Vagina (tissue), 2 donors: ENCODE measurements at places on chromosomes 12 and 14.

- DNase-seq, result no peak
These were observed 45.2 kb downstream of the MLXIP start for GRCh38 chr12:122123761-122124145.

DNA sequence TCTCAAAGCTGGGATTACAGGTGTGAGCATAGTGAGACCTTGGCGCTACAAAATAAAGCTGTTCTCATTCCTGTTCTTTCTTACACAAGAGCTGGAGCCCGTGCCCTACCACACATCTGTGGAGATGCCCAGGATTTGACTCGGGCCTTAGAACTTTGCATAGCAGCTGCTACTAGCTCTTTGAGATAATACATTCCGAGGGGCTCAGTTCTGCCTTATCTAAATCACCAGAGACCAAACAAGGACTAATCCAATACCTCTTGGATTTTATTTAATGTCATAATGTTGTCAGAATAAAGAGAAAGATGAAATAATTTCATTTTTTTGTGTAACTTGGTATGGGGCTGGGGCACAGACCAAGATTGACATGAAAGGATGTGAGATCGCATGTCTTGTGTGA is 7.6 kb downstream of the PNP start:
- no peak for DNase-seq

DNA sequence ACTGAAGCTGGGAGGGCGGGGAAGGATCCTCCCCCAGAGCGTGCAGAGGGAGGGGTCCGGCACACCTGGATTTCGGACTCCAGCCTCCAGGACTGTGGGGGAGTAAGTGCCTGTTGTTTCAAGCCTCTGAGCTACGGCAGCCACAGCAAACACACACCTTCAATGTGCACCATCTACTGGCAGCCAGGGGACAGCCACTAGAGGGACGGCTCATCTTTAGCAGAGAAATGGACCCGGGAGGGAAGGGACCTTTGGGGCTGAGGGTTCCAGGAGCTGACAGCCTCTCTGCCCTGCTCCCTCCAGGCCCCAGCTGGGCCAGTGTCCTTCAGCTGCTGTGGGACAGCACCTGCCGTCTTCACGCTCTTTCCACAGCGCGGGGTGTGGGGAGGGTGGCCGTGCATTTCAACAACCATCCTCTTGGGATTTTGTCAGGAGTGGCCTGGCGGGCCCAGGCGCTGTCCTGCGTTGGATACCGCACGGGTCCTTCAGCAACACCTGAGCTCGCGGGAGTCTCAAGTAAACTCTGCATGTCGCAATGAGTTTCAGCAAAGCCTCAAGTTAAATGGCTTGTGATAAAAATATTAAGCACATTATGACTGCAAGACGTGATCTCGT is 209.2 kb upstream of the C14orf180 start:
- DNase-seq, result no peak

- DNase-seq, result no peak
These were observed 293.3 kb upstream of the TMPO start for GRCh38 chr12:98222135-98222534.

- no peak for DNase-seq
These were observed 23.1 kb upstream of the DGLUCY start for GRCh38 chr14:91090743-91091142.

- no peak for DNase-seq
These were observed 26.1 kb upstream of the STAC3 start for GRCh38 chr12:57276935-57277563.

DNA sequence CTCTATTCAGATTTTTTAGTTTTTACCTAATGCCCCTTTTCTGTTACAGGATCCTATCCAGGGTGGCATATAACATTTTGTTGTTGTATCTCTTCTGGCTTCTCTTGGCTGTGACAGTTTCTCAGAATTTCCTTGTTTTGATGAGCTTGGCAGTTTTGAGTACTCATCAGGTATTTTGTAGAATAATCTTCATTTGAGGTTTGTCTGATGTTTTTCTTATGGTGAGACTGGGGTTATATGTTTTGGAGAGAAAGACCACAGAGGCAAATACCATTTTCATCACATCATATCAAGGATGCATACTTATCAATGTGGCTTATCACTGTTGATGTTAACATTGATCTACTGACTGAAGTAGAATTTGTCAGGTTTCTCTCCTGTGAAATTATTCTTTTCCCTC is 14.0 kb upstream of the LYZ start:
- DNase-seq, result no peak

GRCh38 chr14:52342849-52343596 is 28.9 kb downstream of the PTGER2 start:
- no peak for DNase-seq

DNA sequence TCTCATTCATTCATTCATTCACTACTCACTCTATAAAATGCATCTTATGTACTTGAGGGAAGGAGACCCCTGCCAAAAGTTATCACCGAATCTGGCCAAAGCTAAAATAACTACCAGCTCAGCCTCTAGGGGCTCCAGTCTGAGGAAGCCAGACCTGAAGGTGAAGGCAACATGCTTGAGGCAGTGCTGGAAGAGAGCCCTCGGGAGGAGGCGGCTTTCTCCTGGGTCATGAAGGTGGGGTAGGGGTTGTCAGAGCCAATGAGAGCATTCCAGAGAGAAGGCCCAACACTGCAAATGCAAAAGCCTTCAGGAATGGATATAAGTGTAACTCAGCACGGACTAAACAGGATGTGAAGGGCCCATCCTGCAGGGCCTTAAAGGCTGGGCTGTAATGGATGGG is 62.4 kb downstream of the GSC start:
- no peak for DNase-seq

GRCh38 chr14:52356025-52356424 is 41.9 kb downstream of the PTGER2 start:
- DNase-seq, result no peak

DNA sequence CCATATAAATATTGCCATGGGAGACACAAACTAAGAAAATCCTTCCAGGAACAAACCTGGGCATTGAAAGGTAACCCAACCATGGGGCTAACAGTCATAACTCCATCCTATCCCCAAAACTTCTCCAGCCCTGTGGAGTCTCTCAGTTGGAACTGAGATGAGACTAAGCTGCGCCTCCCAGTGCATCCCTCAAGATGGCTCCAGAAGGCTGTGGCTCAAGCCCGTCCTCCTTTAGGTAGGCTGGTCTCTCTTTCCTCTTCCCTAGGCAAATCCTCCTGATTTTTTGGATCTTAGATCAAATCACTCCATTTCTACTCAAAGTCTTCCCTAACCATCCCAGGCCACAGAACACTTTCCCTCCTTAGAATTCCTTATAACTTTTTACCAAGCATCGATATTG is 364.3 kb upstream of the CCDC196 start:
- no peak for DNase-seq

DNA sequence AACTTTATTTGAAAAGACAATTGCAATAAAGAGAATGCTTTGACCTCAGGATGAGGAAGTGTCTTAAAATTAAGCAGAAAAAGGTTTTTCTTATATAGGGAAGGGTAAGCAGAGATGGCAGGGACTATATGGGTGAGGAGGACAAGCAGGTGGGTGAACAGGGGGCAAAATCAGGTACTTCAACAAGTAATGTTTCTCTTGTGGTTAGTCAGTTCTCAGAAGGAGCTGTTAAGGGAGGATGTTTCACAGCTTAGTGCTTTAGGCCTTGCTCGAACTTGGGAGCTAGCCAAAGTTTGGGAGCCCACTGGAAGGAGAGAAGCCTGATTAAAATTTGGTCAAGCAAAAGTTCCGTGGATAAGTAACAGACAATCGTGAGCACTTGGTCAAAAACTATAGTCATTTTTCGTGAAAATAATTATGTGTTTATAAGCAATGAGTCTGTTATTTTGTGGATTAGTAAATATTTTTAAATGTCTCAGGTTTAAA is 364.2 kb upstream of the TMPO start:
- DNase-seq, result no peak

DNA sequence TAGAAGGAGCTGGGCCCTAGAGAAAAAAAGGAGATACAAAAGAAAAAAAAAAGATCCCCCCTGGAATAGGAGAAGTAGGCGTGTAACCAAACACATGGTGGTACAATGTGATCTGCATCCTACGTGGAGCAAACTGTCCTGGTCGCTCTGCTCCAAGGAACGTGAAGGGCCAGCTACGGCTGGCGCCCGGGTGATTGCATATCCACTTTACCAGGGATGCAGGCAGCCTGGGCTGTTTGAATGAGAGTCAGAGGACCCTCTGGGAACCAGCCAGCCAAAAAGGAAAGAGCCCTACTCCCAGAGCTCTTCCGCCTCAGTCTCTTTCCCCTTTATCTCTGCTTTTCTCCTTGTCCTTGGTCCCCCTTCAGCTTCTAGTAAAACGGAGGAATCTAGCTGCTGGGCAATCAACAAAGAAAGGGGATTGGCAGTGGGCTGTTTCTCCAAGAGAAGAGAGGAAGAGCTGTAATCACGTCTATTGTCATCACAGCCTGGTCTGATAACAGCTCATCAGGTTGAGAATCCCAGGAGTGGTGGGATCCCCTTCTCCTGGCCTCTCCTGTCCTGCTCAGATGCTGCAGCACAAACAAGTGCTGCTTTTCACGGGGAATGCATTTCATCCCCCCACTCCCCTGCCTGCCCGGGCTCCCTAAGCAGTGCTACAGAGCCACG is 156.0 kb downstream of the ADCK1 start:
- no peak for DNase-seq

DNA sequence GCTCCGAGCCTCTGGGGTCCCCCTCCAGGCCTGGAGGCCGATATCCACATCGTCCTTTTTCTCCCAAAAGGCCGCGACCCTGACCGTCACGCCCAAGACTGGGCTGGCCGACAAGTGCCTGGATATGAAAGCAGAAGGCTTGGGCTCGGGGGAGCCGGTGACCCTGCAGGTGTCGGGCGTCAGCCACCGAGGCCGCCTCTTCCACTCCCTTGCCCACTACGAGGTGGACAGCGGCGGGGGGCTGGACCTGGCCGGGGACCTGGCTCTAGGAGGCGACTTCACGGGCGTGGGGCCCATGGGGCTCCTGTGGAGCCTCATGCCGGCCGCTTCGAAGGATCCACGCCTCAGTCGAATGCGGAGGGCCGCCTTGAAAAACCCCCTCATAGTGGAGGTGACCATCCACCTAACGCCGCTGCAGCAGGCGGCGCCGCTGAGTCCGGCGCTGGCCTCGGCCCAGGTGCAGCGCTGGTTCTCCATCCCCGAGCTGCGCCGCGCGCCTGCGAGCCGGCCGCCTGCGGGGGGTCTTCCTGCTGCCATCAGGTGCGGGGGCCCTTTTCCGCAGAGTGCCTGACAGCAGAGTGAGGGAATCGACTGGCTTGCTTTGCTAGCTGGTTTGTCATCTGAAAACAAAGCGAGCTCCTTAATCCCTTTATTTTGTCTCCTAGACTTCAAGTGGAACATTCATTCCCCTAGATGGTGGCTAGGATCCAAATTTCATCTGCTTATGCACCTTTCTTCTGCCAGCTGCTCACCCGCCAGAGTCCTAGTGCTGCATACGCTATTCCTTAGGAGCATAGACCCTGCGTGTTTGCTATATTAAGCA is 10.6 kb upstream of the DNAL1 start:
- no peak for DNase-seq

GRCh38 chr14:100725587-100726387 is 905 bp upstream of the DLK1 start:
- DNase-seq, result no peak

DNA sequence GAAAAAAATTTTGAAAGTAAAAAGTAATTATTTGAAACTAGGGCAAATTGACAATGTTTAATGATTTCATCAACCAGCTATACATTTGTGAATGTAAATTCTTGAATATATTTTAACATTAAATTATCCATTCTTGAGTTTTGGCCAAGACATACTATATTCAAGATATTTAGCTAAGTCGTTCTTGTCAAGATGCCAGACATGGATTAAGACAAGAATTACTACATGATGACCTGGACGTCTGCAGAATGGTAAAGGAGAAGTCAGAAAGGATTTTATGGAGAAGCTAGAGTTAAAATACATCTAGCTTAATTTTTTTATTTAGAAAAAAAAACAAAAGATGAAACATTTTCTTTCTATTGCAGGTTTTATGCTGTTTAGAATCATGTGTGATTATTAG is 255.8 kb downstream of the TMTC2 start:
- DNase-seq, result no peak

GRCh38 chr12:94421868-94422740 is 37.6 kb downstream of the CEP83 start:
- DNase-seq, result no peak

DNA sequence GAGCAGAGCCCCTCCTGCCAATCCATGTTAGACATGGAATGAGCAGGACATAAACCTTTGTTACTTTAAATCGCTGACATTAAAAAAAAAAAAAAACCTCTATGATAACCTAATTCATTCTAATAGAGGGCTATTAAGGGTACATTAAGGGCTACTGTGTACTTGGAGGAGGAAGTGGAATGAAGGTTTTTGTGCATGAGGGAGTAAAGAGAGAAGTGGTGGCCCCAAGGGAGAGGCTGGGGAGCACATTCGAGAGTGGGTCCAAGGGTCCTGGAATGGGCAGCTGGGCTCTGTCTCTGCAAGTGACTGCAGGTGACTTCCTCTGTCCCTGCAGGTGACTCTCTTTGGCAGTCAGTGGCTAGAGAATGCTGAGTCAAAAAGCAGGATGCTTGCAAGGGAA is 32.1 kb upstream of the PTGDR start:
- DNase-seq, result no peak

GRCh38 chr12:22396735-22397134 is 62.2 kb upstream of the ST8SIA1 start:
- DNase-seq, result no peak

DNA sequence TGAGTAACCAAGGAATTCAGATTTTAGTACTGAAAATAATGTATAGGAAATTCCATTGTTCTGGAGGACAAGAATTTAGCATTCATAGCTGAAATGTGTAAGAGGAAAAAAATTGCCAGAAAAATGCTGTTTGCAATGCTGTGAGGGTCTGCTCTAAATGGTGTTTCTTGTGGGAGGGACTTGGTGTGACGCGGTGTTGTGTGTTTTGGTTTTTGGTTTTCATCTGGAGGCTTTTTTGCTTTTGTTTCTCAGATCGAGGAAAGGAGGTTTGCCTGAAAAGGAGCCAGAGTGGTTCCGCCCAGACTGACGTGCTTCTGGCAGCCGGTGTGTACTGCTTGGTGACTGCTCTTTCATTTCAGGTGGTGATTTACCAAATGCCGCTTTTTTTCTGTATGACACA is 211.8 kb upstream of the HMGA2 start:
- no peak for DNase-seq

DNA sequence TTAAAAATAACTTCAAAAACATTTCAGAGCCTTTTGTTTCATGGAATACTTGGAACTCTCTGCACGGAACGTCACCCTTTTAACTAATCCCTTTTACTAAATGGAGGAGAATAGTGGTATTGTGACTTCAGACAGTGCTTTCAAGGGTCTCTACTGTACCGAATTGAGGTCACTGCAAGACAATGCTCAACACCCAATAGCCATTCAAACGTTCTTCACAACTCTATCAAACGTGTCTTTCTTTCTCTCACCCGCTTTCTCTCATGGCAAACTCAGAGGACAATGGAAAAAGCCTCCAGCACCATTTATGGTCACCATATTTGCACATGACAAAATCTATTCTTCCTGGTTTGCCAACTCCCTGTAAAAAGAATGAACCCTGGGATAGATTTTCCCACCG is 132.1 kb upstream of the SOX5 start:
- no peak for DNase-seq

GRCh38 chr12:56078931-56079722 is 838 bp upstream of the ERBB3 start:
- no peak for DNase-seq
